ENCODE measurements at places on chromosomes 11 and 22.

GRCh38 chr22:36644333-36644757, 59.2 kb downstream of the CACNG2 start:
- peak; percentile 79 for DNase-seq

- no peak for DNase-seq
Observed at GRCh38 chr11:16404781-16405285, 48.5 kb upstream of the SOX6 start.

GRCh38 chr11:115872416-115872815, 368.2 kb upstream of the CADM1 start:
- DNase-seq: no peak

DNA sequence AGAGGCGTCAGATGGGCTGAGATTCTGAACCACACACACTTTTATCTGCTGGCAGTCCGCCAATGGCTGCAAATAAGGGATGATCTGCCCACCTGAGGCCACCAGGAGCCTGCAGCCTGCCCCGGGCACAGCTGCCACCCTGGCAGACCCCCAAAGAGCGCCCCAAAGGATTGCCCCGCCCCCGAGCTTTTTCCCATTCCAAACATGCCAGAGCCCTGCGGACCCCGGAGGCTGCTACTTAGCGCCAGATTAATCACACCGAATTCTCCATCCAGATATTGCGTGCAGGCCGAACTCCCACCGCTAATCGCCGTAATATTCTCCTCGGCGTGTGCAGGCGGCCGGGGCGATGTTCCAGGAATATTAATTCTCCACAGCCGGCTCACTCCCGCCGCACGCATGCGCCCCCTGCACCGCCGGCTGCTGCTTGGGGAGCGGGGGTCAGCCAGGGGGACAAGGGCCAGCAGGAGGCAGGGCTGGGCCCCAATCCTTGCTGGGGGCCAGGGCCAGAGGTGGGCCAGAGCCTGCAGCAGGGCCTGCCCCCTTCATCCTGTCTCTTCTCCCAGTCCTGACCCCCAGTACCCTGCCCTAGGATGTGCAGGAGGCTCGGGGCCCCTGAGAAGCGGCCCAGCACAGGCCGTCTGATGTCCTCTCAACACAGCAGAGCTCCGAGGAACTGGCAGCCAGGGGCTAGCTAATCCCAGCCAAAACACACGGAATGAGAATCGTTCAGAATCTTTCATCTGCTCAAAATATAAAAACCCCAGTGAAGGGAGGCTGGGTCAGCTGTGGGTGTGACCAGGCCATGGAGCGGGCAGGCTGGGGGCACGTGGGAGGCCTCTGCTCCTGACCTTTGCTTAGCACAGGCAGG, 19.5 kb upstream of the TCF20 start:
- no peak for DNase-seq

DNA sequence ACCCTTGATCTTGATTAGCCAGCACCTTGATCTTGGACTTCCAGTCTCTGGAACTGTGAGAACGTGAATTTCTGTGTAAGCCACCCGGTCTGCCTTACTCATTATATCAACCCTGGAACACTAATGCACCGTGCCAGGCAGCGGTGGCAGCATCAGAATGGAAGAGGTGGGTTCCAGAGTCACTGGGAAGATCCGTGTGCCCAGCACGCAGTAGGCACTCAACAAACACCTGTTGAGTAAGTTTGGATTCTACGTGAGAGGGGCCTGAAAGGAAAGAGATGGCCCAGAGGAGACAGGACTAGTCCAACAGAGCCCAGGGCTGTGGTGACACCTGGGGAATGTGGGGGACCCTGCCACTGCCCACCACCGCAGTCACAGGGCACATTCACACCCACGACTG, 6.6 kb upstream of the UPK3A start:
- no peak for DNase-seq

DNA sequence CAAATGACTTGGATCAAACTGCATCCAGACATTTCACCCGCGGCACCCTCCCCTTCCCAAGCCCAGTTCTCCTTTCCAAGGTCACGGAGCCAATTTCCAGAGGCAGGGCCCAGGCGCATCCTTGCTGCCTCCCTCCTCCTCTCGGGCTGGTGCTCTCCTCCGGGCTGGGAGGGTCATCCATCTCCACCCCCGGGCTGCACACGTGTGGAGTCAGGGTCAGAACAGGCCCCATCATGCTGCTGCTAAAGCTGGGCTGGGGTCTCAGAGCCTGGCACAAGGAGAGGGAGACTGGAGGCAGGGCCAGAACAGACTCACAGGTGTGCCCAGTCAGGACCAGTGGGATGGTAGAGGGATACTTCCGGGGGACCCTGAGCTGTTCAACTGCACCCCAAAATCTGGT, 14.0 kb downstream of the RSPH14 start:
- no peak for DNase-seq

DNA sequence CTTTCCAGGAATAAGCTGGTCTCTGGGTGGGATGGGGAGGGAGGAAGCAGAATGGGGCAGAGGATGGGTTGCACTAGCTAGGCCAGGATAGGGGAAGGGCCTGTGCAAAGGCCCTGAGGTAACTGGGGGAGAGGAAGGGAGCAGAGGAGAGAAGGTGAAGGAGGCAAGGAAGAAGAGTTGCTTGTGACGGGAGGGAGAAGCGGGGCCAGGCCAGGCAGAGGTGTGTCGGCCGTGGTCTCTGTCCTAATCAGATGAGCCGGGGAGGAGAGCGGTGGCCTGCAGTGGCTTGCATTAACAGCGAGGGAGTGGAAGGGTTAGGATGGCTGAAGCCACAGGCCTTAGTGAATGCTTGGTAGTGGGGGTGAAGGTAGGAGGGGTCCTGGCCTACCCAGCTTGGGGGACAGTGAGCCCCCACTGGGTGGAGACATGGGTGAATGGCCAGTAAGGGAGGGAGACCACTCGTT, 6.0 kb upstream of the DERL3 start:
- no peak for DNase-seq

- DNase-seq: no peak
Observed at GRCh38 chr11:81895258-81895657, 838.4 kb downstream of the FAM181B start.

- DNase-seq: no peak
Observed at GRCh38 chr11:79353706-79354105, 87.1 kb downstream of the TENM4 start.

DNA sequence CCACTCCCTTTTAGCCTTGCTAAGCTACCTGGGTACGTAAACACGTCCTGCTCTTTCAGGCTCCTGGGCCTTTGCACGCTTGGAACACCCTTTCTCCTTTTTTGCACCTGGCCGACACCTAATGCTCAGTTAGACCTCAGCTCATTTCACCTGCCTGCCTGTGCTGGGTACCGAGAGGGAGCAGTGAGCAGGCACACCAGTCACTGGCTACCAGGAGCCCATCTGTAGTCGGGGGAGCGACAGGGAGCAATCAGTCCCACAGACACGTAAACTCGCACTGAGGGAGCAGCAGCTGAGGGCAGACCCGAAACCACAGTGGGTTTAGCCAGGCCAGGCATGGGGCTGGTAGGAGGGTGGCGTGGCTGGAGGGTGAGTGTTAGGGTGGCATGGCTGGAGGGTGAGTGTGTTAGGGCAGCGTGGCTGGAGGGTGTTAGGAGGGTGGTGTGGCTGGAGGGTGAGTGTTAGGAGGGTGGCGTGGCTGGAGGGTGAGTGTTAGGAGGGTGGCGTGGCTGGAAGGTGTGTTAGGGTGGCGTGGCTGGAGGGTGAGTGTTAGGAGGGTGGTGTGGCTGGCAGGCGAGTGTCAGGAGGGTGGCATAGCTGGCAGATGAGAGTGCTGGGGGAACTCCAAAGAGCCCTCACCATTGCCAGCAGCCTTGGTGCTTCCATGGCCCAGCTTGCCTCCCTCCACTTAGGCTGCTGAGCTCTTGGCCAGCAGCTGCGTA, 6.4 kb upstream of the GTSE1 start:
- DNase-seq: no peak

DNA sequence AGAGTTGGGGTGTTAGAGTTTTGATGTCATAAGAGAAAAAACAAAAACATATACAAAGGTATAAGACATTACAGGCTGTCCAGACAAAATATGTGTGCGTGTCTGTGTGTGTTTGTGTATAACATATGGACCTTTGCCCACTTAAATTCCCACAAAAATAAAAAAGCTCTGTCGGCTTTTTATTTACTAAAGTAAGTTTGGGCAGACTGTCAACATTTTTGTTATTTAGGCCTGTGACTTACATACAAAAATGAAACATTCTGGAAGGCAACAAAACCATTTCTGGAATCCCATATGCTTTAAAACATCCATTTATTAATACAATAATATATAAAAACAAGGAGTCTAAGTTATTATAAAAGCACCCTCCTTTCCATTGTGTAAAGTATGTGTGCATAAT, 960.1 kb upstream of the FAT3 start:
- DNase-seq: no peak

DNA sequence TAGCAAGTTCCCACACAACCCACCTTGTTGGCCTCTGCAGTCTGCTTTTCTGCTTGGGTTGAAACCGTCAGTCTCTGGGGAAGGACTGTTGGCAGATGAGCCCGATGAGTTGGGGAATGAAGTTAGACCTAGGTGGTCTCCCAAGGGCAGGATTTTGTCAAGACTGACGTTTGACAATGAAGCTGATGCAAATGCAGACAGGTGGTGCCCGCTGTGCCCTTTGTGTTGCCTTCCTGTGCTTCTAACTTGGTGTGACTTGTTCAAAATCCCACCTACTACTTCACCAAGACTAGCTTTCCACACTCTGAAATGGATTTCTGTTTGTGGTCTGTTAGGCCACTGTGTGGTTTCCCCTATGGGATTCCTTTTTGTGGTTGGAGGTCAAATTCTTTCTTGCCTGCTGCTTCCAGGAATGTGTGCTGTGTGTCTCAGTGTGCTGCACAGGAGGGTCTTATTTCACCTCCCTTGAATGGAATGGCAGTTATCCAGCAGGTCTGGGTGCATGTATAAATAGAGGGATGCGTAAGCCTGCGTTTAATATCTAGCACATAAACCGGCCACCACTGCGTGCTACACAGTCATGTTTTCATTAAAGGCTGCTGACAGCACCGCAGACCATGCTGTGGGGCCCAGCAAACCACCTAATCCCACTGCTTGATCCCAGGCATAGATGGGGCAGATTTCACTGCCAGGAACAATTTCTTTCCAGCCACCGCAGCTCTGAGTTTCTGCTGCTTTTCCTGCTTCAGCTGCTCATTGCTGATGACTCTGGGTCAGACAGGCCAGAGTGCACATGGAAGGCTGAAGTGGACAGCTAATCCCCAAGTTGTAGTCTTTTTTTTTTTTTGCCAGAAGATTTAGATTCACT, 44.8 kb downstream of the ADAMTS8 start:
- DNase-seq: peak; percentile 79

DNA sequence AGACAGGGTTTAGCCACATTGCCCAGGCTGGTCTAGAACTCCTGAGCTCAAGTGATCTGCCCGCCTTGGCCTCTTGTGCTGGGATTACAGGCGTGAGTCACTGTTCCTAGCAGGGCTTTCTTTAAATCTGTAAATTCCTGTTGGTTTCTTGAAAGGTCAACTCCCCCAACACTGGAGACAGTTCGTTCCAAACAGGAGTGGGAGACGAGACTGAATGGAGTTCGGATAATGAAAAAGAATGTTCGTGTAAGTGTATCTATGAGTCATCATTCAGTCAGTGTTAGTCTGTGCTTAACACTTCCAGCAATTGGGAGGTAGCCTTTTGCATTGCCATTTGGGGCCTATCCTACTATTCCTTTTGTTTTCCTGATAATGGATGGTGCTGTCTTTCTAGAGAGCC, 10.0 kb upstream of the BACE1-AS start:
- peak; percentile 79 for DNase-seq

DNA sequence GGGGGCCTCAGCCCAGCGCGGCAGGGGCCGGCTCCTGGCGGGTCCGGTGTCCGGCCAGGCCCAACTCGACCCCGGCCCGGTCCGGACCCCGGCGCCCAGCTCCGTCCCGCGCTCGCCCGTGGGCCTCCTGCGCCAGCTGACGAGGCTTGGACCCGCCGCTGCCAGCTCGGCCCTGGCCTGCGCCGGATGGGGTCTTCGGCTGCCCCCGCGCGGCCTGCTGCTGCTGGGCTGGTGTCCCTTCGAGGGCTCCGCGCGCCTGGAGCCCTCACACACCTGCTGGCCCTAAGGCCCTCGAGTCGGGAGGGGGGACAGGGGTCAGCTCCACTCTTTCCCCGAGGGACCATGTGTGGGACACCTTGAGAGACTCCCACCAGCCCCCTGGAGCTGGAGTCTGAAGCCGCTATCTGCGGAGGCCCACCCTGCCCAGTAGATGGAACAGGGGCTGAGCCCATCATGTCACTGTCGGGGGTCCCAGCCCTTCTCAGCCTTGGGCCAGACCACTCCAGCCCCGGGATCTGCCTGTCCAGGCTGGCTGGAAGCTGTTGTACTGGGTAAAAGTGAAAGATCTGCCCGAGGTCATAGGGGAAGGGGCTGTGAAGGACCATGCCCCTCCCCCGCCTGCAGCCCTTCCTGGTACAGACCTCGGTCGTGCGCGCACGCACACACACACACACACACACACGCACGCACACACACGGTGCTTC, 768 bp upstream of the CDKN1C start:
- DNase-seq: no peak

DNA sequence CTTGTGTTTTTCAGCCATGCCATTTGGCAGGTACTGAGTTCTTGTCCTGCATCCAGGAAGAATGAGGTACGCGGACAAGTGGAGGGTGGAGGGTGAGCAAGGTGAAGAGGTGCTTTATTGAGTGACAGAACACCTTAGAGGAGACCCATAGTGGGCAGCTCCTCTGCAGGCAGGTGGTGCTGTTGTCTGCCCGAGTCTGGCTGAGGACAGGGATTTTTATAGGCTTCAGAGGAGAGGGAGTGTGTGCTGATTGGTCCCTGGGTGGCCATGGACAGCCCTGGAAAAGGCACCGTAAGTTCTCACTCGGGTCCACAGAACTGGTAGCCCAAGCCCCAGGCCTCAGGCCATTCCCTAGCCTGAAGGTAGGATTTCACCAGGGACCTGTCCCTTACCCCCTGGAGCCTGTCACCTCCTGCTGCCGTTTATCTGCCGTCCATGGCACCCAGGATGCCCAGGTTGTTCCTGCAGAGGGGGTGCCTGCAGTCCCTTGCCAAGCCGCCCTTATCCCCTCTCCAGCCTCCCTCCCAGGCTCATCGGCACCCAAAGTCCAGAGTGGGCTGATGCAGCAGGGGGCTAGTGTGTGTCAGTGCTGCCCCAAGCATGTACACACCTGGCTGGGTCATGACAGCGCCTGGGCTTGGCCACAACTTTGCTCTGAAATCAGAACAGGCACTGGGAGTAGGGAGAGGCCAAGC, 213.6 kb downstream of the LRRC4C start:
- no peak for DNase-seq

- DNase-seq: no peak
Observed at GRCh38 chr22:30605449-30606110, 1.4 kb upstream of the TCN2 start.

- DNase-seq: no peak
Observed at GRCh38 chr22:39230261-39231196, 14.3 kb downstream of the PDGFB start.

Measured in fibroblast of the conjunctiva (primary cell).